ENCODE measurements at places on chromosomes 7 and 10. TPM values are rescaled to one million over a fixed set of nuclear protein-coding genes. Genes with fewer than 3 reads are reported as not detected.

- H3K4me1 ChIP-seq = no peaks in the 10 kb centered on the region
- no peak overlapping the region for H3K4me3 ChIP-seq
- H3K27me3 ChIP-seq = no peaks in the 10 kb centered on the region
- H3K27ac ChIP-seq = no peak overlapping the region
- peaks cover 45% of the 10 kb centered on the region for H3K36me3 ChIP-seq
Measured at GRCh38 chr7:105126436-105126975, 112.5 kb downstream of the KMT2E start.

The NUDT13 gene
- 1.8 TPM for total RNA-seq

GRCh38 chr10:21021843-21022594 lies 124.9 kb upstream of the NEBL start:
- no peak overlapping the region for H3K27ac ChIP-seq
- peak; percentile 14 for DNase-seq
- H3K27me3 ChIP-seq = no peaks in the 10 kb centered on the region
- H3K36me3 ChIP-seq = no peaks in the 10 kb centered on the region

The CALHM1 gene
- total RNA-seq = not detected

- H3K4me3 ChIP-seq = peak overlapping the region; percentile 3
- H3K36me3 ChIP-seq = no peaks in the 10 kb centered on the region
- H3K27ac ChIP-seq = peak overlapping the region; percentile 72
- DNase-seq = peak; percentile 37
Measured at GRCh38 chr10:113362645-113363091, 190.2 kb upstream of the HABP2 start.

The HOXA11 gene
- total RNA-seq = 0.84 TPM

The SPDYE2B gene
- total RNA-seq = not detected

The SNX10 gene
- total RNA-seq = 7.1 TPM

The UNCX gene
- not detected for total RNA-seq

The ENTPD1 gene
- total RNA-seq = not detected

DNA sequence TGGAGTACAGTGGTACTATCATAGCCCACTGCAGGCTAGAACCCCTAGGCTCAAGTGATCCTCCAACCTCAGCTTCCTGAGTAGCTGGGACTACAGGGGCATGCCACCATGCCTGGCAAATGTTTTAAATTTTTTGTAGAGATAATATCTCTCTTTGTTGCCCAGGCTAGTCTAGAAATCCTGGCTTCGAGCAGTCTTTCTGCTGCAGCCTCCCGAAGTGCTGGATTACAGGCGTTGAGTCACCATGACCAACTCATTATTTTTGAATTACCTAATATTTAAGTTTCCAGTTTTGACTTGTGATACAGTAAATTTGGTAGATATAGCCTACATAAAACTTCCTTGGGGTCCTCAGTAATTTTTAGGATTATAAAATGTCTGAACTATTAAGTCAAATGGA lies 74.1 kb downstream of the RUNDC3B start:
- H3K4me3 ChIP-seq = no peak overlapping the region
- H3K36me3 ChIP-seq = no peaks in the 10 kb centered on the region
- no peaks in the 10 kb centered on the region for H3K4me1 ChIP-seq
- peaks cover 28% of the 10 kb centered on the region for H3K27me3 ChIP-seq
- DNase-seq = peak; percentile 30

- no peaks in the 10 kb centered on the region for H3K4me1 ChIP-seq
- H3K36me3 ChIP-seq = no peaks in the 10 kb centered on the region
- H3K27me3 ChIP-seq = no peaks in the 10 kb centered on the region
- DNase-seq = no peak
- no peak overlapping the region for H3K4me3 ChIP-seq
Measured at GRCh38 chr10:96416643-96417042, 57.8 kb upstream of the OPALIN start.

The TACR2 gene
- total RNA-seq = not detected

The C7orf33 gene
- total RNA-seq = not detected

GRCh38 chr10:88952647-88953111 lies at the start of gene ACTA2:
ACTA2 (minus strand) TSS chr10:88952773; CDS start chr10:88948930, 3,843 bp downstream.
- H3K27me3 ChIP-seq = no peaks in the 10 kb centered on the region
- peak within 1 kb of the TSS; percentile 79 for H3K27ac ChIP-seq
- DNase-seq = no peak
- H3K4me3 ChIP-seq = peak within 1 kb of the TSS; percentile 4
- H3K36me3 ChIP-seq = no peaks in the 10 kb centered on the region

The HTR5A gene
- total RNA-seq = not detected

The TMEM196 gene
- not detected for total RNA-seq

- DNase-seq = no peak
- H3K4me3 ChIP-seq = no peak overlapping the region
- H3K27ac ChIP-seq = no peak overlapping the region
- H3K36me3 ChIP-seq = peaks cover 56% of the 10 kb centered on the region
Measured at GRCh38 chr10:119826771-119827170, 45.9 kb downstream of the MCMBP start.

GRCh38 chr7:47624689-47625088 lies 42.8 kb upstream of the TNS3 start:
- no peak for DNase-seq
- no peaks in the 10 kb centered on the region for H3K4me1 ChIP-seq
- no peaks in the 10 kb centered on the region for H3K27me3 ChIP-seq
- H3K27ac ChIP-seq = no peak overlapping the region
- no peaks in the 10 kb centered on the region for H3K36me3 ChIP-seq

GRCh38 chr10:104190695-104191094 lies 41.5 kb downstream of the CFAP43 start:
- H3K27me3 ChIP-seq = peaks cover 14% of the 10 kb centered on the region
- H3K4me1 ChIP-seq = no peaks in the 10 kb centered on the region

The NEUROD6 gene
- not detected for total RNA-seq

GRCh38 chr7:133854739-133855138 lies 272.4 kb upstream of the LRGUK start:
- no peaks in the 10 kb centered on the region for H3K27me3 ChIP-seq
- no peaks in the 10 kb centered on the region for H3K36me3 ChIP-seq
- no peak overlapping the region for H3K27ac ChIP-seq
- peaks cover 33% of the 10 kb centered on the region for H3K4me1 ChIP-seq
- H3K4me3 ChIP-seq = no peak overlapping the region

DNA sequence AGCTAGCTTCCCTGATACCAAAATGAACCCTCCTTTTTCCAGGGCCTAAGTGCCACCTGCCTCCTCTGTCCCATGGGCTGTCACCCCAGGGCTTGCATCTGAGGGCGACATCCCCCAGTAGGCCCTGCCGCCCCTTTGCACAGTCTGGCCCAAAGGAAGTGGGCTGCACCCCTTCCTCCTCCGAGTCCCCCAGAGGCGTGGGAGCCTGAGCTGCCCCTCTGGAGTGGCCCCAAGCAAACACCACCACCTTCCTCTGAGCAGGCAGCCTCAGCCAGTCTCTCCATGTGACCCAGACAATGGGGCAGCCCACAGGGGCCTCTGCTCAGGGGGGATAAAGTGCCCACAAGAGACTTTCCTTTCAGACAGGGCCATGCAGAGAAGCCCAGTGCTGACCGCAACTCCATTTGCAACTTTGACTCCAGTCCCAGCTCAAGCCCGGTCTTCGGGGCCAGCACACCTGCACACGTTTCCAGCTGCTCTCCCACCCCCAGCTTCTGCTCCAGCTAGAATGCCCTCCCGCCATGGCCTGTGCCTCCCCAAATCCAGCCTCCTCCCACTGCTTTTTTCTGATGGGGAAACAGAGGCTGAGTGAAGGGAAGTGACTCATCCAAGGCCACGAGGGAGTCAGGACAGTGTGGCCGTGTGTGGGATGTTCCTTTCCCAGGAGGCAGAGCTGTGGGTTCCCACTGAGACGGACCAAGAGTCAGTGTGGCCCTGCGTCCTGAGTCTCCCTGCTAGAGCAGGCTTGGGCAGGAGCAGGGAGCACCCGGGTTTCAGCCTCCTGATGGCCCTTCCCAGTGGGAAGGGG lies 111.9 kb downstream of the ZMIZ1 start:
- no peak for DNase-seq
- H3K27me3 ChIP-seq = no peaks in the 10 kb centered on the region
- no peak overlapping the region for H3K27ac ChIP-seq
- H3K4me3 ChIP-seq = no peak overlapping the region
- peaks cover 19% of the 10 kb centered on the region for H3K36me3 ChIP-seq

DNA sequence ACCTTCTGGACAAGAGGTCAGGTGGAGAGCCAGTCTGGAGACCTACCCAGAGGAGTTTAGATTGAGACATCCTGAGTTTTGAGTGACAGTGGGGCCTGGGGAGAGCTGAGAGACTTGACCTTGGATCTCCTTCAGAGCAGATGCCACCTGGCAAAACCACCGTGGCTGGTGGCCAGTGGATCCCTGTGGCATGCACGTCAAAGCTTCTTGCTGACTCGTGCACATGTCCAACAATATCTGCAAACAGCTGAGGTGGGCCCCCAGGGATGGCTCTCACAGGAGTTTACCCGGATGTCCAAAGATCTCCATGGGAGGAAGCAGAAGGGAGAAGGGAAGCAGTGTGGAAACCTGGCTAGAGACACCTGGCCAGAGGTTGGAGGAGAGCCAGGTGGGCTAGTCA lies 230.5 kb downstream of the FANK1 start:
- H3K4me3 ChIP-seq = no peak overlapping the region
- no peak for DNase-seq
- no peaks in the 10 kb centered on the region for H3K36me3 ChIP-seq

GRCh38 chr10:72948762-72949161 lies 5.8 kb downstream of the PLA2G12B start:
- no peaks in the 10 kb centered on the region for H3K27me3 ChIP-seq
- H3K36me3 ChIP-seq = no peaks in the 10 kb centered on the region
- H3K4me1 ChIP-seq = no peaks in the 10 kb centered on the region
- DNase-seq = no peak
- H3K27ac ChIP-seq = no peak overlapping the region

The UNC5B gene
- 80.5 TPM for total RNA-seq

- H3K36me3 ChIP-seq = no peaks in the 10 kb centered on the region
- DNase-seq = peak; percentile 80
- peak overlapping the region; percentile 0 for H3K27ac ChIP-seq
- peaks cover 25% of the 10 kb centered on the region for H3K4me1 ChIP-seq
- peak overlapping the region; percentile 5 for H3K4me3 ChIP-seq
Measured at GRCh38 chr10:103491729-103492364, 1.7 kb upstream of the NEURL1 start.

- no peaks in the 10 kb centered on the region for H3K36me3 ChIP-seq
- H3K4me1 ChIP-seq = no peaks in the 10 kb centered on the region
- H3K27ac ChIP-seq = no peak overlapping the region
- DNase-seq = no peak
- H3K4me3 ChIP-seq = no peak overlapping the region
Measured at GRCh38 chr7:35726654-35727053, 31.7 kb upstream of the HERPUD2 start.

GRCh38 chr10:112360308-112361270 lies 13.3 kb upstream of the ACSL5 start:
- H3K4me3 ChIP-seq = peak overlapping the region; percentile 38
- peaks cover 33% of the 10 kb centered on the region for H3K4me1 ChIP-seq
- H3K27me3 ChIP-seq = no peaks in the 10 kb centered on the region
- H3K27ac ChIP-seq = peak overlapping the region; percentile 90
- H3K36me3 ChIP-seq = no peaks in the 10 kb centered on the region
- DNase-seq = peak; percentile 94

The ZNF783 gene
- total RNA-seq = 39.5 TPM

DNA sequence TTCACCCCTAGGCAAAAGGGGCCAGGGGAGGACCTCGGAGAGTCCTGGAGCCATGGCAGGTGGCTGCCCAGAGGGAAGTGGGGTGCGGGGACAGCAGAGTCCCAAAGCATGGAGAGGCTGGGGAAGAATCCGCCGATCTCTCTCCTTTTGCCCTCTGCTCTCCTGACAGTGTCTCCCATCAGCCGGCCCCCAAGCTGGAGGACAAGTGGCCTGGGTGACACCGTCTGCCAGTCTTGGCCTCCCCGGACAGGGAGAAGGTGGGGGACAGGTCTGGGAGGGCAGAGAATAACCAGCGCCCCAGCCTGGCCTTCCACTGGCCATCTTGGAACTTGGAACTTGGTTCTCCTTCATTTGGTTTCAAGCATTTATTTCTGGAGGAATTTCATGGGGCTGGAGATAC lies 77.9 kb downstream of the CAMK1D start:
- H3K4me1 ChIP-seq = no peaks in the 10 kb centered on the region
- H3K36me3 ChIP-seq = no peaks in the 10 kb centered on the region
- no peak overlapping the region for H3K4me3 ChIP-seq
- no peak overlapping the region for H3K27ac ChIP-seq

DNA sequence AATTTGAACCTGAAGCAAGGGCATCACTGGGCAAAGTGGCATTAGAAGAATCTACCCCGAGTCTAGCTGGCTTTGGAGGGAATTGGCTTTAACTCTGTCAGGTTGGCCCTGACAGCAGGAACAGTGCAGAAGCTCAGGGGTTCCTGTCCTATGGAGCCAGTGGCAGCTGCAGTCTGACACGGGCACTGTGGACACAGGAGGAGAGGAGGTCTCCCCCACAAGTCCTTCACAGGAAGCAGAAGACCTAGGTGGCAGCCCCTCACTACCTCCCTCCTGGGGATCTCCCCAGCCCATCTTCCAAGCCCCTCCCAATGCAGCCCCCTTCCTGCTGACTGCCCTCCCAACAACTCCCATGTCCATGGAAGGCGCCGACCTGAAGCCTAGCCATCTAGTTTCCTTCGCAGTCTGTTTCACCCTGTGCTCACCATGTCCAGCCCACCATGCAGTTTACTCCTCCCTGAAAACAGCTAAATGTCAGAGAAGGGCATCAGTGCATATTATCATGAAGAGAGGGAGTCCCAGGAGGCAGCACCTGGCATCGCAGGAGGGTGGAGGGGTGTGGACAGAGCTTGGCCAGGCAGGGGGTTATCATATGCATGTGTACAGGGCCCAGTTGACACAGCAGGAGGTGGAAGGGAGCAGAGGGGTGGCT lies 17.9 kb upstream of the GDF10 start:
- no peaks in the 10 kb centered on the region for H3K4me1 ChIP-seq
- H3K36me3 ChIP-seq = no peaks in the 10 kb centered on the region

- peaks cover 35% of the 10 kb centered on the region for H3K27me3 ChIP-seq
- no peaks in the 10 kb centered on the region for H3K36me3 ChIP-seq
- no peak overlapping the region for H3K4me3 ChIP-seq
- H3K4me1 ChIP-seq = peaks cover 19% of the 10 kb centered on the region
Measured at GRCh38 chr7:30986738-30987137, 23.0 kb downstream of the GHRHR start.

GRCh38 chr7:77330169-77330882 lies 85.8 kb downstream of the GSAP start:
- H3K4me3 ChIP-seq = no peak overlapping the region
- peaks cover 32% of the 10 kb centered on the region for H3K4me1 ChIP-seq
- DNase-seq = peak; percentile 72
- peak overlapping the region; percentile 76 for H3K27ac ChIP-seq

DNA sequence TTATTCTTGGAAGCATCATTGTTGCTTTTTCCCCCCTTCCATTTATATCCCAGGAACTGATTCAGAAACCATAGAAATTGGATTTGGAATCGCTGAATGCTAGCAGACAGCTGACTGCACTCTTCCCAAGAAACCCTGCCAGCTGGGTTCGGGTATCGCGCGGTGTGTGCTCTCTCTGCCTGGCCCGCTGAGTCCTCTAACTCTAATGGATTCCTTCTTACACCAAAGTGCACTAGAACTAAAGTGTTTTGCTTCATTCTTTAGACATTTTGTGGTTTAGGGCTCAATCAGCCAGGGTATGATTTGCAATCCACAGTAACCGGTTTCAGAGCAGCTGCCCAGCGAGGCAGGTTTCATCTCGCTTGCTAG lies 92.2 kb downstream of the EGFR start:
- no peak for DNase-seq
- peak overlapping the region; percentile 84 for H3K27ac ChIP-seq
- H3K4me1 ChIP-seq = peaks cover 55% of the 10 kb centered on the region
- peaks cover 62% of the 10 kb centered on the region for H3K36me3 ChIP-seq
- peak overlapping the region; percentile 21 for H3K4me3 ChIP-seq

All from MCF 10A (cell line).